AG09309 (cell line): ENCODE measurements at places on chromosomes 13 and 19.

DNA sequence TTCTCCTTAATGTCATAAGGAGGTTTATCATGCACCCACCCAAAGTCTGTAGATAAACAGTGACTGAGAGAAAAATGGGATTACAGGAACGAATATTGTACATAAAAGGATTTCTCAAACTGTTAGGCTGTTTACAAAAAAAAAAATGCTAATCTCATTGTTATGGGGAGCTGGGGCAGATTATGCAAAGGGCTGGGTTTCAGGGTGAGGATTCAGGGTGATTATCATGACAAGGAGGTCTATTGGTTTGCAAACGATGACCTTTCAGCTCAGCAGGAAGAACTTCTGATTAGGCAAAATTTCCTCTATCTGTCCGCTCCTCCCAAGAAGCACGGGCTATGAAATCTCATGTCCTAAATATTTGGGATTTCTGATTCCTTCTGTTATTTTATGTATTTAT, 41.4 kb downstream of the NLRP12 start:
- no peak for DNase-seq

DNA sequence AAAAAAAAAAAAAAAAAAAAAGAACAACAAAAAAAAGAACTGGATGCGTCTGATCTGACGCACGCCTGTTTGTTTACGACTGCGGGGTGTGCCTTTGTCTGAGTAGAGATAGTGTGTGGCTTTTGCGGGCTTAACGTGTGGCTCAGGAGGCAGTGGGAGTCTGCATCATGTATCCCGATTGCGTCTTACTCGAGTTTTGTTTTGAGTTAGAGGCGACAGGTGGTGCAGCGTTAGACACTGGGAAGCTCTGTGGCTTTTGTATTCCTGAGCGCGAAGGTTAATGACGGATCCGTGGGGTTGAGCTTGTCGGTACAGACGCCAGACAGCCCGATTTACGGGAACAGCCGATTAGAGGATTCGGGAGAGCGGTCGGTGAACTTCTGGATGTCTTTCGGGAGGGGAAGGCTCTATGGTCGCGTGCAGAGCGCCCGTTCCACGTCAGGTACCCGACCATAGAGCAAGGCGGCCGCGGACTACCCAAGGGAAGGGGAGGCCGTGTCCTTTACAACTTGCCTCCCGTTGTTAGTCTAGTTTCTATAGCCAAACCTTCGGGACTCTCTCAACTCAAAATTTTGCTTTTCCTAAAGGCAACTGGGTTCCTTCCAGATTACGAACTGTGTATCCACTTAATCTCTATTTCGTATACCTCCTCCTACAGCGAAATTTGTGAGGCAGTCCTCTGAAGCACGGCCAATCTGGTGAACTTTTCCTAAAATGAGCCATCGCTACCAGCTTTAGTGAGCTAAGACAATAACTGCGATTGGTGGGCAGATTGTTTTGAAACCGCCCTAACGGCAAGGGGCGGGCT, 926 bp upstream of the HNRNPUL1 start:
- peak; percentile 65 for DNase-seq

DNA sequence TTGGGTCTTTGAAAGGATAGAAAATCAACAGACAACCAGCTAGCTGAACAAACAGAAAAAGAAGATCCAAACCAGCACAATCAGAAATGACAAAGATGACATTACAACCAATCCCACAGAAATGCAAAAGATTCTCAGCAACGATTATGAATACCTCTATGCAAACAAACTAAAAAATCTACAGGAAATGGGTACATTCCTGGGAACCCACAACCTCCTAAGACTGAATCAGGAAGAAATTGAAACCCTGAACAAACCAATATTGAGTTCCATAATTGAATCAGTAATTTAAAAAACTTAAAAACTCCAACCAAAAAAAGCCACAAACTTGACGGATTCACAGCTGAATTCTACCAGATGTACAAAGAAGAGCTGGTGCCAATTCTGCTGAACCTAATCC, 20.9 kb upstream of the C1QTNF9B start:
- no peak for DNase-seq

- DNase-seq, result no peak
Measured at GRCh38 chr19:19160461-19161035, 9.5 kb downstream of the MEF2B start.

DNA sequence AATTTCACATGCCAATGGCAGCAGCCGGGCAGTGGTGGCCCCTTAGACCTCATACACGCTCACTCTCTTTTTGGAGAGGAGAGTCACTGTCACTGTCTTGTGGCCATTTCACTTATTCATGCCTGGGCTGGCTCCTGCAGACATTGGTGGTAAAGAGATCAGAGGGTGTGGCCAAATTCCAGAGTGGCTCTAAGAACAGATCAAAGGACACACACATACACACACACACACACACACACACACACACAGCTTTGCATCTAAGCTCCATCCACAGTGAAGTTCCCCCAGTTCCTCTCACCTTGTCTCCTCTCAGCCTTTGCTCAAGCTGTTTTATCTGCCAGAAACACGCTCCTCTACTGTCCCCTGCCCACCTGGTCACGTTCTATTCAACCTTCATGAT, 46.5 kb upstream of the KPNA3 start:
- DNase-seq, result no peak

GRCh38 chr19:48969276-48970138, 4.4 kb downstream of the FTL start:
- no peak for DNase-seq

DNA sequence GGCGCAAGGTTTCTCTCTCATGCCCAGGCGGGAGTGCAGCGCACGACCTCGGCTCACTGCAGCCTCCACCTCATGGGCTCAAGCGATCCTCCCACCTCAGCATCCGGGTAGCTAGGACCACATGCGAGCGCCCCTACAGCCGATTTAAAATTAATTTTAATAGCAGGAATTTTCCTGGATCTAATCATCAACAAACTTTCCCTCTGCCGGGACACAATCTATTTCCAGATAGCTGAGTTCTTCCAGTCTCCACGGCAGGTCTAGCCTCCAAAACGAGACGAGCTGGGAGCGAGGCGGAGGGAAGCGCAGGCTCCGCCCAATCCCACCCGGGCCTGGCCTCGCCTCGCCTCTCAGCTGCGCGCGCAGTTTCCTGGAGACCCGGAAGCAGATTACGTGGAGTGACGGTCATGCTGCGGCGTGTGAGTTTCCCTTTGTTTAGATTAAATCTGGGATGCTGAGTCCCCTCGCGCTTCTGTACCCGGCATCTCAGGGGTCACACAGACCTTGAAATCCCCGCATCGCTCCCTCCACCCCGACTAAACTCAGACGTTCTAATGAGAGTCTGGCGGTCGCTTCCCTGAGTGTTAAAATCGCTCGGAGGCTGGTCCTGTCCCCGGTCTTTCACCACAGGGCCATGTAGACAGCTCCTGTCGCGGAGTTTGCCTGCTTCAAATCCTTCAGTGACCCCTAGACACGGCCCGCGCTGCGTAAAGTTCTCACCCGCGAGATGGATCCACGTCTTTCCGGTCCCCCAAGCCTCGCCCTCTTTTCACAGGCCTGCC, at the start of gene ZNF880:
ZNF880 (plus strand) TSS at position 365 of the 782 bp plus-strand sequence; CDS start at position 408, 43 bp downstream.
- DNase-seq, result peak; percentile 46

- DNase-seq, result no peak
Measured at GRCh38 chr13:27073186-27073585, 98.4 kb downstream of the USP12 start.

DNA sequence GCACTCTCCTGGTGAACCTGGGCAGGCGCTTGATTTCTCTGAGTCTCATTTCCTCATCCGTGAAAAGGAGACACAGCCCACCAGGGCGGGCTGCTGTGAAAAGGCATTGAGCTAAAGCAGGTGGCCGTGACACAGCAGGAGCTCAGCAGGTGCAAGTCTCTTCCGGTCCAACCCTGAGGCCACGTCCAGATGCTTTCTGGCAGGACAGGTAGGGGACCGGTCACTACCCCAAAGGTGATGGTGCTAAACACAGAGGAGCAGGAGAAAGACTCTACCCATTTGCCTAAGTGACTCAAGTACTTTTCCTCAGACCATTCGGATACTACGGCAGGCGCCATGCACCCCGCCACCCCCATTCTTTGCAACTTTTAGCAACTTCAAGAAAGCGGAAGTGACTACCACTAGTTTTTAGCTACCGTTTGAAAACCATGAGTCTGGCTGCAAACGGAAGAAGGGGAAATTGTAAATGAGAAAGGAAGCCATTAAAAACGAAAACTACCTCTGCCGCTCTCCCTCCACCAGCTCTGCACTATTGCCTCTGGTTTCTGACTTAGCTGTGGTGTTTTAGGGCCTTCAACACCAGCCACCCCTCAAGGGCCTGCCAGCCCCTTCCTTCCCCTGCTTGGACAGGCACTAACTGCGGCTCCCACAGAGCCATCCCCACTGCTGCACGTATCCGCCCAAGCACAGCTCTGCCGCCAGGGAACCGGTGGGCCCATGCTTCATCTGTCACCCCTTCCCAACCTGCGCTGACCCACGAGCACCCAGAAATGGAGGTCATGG, 4.8 kb downstream of the PPP6R1 start:
- no peak for DNase-seq

GRCh38 chr13:110001670-110002275, 215.4 kb upstream of the IRS2 start:
- no peak for DNase-seq

DNA sequence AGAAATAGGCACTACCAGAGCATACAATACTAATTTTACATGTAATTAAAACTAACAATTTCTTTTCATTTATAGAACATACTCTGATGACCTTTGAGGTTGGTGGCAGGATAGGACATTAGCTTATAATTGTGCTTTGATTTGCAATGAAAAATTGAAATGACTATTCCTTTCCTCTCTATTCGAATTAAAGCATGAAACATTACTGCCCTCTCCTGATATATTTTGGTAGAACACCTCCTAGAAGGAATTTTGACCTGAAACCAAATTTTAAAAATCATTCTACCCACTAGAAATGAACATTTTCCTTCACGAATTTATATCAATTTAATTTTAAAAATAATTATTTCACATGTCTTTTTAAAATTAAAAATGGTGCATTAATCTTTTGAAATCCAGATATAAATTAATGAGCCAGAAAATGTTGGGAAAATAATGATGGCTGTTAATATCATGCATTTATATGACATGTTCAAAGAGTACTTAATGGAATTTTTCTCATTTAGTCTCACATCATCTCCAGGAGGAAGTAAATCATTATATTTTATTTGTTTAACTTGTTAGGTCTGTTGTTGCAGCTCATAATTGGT, 556.3 kb upstream of the ARGLU1 start:
- no peak for DNase-seq

DNA sequence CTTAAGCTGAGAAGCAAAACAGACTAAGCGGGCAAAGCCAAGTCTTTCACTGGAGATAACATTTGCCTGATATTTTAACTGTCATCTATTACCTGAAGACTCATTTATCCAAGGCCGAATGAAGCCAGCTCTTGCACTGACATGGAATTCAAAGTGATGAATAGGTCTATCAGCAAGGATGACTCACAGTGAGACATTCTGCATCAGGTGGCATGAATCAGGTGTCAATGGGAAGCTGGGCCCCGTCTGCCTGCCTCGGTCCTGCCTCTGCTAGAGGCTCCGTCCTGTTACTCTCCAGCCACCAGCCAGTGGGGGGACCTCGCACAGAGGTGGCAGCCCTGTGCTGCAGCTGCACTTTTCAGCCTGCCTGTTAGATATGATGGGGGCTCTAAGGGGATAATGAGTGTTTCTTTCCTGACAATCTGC, 23.5 kb downstream of the STARD13 start:
- DNase-seq, result no peak

GRCh38 chr13:44232774-44233173, 140.8 kb upstream of the SERP2 start:
- no peak for DNase-seq

GRCh38 chr13:110838867-110839538, 75.9 kb downstream of the ANKRD10 start:
- no peak for DNase-seq

DNA sequence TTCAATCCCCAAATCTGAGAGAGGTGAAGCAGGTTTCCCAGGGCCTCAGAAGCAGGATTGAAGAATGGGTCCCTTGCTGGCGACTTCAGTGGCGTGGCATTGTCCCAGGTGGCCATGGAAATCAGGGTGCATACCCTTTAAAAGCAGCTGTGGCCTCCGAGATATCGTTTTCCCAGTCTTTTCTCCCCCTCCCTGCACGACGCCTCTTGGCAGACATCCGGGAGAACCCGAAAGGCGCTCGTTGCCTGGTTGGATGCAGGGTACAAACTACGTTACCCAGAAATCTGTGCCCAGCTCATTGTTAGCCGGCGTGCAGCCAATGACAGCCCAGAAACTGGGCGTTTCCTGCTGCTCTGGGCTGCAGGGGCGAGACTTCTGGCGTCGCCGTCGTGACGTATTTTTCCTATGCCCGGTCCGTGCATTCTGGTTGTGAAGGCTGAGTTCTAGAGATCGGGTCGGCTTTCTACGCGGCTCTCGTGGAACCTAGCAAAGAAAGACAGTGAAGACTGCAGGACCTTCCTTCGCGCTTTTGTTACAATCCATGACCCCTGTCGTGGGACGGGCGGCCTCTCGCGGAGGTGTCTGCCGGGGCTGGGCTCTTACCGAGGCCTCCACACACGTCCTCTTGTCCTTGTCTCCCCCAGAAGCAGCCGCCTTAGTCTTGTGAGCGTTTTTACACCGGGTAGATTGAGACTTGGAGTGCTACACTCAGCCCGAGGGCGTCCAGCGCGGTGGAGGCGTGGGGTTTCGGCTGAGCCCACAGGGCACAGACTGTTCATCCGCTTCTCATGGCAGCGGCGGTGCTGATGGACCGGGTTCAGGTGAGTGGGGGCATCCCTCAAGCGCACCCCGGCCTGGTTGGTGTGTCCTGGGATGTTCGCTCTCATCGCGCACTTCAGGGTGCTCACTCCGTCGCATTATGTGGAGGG, at the start of gene ZNF304:
ZNF304 (plus strand) TSS at position 395 of the 929 bp plus-strand sequence; CDS start at position 789, 394 bp downstream.
- DNase-seq, result peak; percentile 72

DNA sequence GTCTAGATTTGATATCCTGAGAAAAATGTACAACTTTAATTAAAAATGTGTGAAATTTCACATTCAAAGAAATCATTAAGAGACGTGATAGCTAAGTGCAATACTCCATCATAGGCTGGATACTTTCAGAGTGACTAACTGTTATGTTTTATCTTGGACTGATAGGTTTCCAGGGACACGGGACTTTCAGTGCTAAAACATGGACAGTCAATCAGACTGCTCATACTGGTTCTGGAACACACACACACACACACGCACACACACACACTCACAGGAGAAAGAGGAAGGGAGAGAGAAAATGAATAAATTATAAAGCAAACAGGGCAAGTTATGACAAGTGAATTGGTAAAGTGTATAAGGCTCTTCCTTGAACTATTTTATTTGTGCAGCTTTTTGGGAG, 955.9 kb downstream of the SLITRK5 start:
- DNase-seq, result no peak

DNA sequence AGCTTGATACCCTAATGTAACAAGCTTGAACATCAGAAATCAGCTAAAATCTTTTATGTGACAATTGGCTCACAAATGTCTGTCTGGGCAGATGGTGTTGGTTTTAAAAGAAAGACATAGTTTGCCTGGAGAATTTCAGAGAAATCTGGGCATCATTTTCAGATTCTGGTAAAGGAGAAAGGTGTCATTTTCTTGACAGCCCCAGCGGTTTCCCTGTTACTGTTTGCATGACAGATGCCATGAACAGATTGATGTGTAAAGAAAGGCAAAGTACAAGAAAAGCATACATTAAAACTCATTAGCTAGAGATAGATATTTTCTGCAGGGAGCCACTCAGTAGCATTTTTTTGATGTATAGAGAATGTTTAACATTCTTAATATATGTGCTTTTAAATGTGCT, 987.9 kb downstream of the OLFM4 start:
- DNase-seq, result no peak
